ENCODE measurements at places on chromosomes 4 and X.

DNA sequence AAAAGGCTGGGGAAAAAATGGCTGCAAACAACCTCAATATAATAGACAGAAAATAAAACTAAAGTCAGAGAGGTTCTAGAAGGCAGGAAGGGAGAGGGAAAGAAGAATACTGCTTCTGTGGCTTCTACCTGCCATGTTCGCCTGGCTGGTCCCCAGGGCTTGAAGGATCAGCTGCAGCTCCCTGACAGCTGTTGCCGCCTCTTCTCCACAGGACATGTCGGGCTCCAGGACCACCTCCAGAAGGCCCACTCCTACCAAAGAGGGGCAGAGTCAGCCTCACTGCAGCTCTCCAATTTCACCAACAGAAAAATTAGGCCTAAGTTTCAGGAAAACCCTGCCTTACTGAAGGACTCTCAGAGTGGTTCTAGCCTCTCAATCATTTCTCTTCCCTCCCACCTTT, 44.9 kb downstream of the GATB start:
- DNase-seq, result no peak

GRCh38 chr4:185122681-185123345, 20.3 kb upstream of the SLC25A4 start:
- DNase-seq, result no peak

- DNase-seq, result no peak
Observed at GRCh38 chrX:48493890-48494364, 14.9 kb upstream of the PORCN start.

GRCh38 chrX:110146521-110146920, 143.6 kb downstream of the TMEM164 start:
- DNase-seq, result peak; percentile 58

- no peak for DNase-seq
Observed at GRCh38 chrX:20432048-20432447, 165.3 kb upstream of the RPS6KA3 start.

DNA sequence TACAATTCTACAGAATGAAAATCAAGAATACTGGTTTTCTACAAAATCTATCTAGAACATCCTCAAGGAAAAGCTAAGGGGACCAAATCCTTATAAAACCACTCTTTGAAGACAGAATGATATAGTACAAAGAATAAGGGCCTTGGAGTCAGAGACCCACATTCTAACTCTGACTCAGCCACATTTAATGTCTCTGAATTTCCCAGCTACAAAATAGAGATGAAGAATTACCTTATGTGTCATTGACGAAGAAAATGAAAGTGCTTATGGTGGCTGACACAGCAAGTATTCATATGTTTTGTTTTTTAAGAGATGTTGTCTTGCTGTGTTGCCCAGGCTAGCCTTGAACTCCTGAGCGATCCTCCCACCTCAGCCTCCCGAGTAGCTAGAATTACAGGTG, 35.9 kb upstream of the CXorf38 start:
- no peak for DNase-seq

DNA sequence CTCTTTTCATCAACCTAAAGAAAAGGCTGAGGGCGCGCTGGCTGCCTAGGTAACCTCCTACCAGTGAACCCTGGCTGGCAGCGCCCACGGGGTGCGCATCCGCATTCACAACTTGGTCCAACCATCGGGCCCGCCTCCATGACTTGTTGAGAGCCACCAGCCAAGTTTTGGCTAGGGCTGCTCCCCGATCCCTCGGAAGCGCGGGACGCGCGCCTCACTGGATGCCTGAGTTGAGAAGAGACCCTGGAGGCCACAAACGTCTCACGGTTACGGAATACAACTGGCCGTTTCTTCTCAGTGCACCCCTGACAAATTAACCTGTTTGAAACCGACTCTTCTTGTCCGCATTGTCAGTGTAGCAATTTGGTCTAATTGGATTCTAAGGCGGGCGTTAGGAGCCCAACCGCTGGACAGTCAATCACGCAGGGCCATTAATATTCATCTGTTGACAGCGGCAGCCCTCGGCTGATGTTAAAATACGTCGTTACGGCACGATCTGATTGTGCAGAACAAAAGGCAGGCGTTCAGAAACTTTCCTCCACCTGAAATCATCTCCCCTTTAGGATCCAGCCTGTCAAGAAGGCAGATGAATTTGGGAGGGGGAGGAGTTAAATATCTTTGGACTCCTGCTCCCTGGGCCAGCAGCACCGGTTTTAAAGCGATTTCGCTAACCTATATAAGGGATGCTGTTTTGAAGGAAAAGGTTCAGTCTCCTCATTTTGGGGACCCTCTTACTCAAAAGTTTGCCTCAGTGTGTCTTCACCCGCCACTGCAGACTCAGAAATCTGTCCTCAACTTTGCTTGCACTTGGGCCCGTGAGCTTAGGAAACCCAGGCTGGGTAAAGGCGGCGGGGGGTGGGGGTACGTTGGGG, 1.2 kb downstream of the GPC3 start:
- peak; percentile 68 for DNase-seq

GRCh38 chrX:55340896-55341433, 76.2 kb upstream of the PAGE3 start:
- no peak for DNase-seq

GRCh38 chr4:184648313-184649025, 778 bp downstream of the CASP3 start:
- no peak for DNase-seq

DNA sequence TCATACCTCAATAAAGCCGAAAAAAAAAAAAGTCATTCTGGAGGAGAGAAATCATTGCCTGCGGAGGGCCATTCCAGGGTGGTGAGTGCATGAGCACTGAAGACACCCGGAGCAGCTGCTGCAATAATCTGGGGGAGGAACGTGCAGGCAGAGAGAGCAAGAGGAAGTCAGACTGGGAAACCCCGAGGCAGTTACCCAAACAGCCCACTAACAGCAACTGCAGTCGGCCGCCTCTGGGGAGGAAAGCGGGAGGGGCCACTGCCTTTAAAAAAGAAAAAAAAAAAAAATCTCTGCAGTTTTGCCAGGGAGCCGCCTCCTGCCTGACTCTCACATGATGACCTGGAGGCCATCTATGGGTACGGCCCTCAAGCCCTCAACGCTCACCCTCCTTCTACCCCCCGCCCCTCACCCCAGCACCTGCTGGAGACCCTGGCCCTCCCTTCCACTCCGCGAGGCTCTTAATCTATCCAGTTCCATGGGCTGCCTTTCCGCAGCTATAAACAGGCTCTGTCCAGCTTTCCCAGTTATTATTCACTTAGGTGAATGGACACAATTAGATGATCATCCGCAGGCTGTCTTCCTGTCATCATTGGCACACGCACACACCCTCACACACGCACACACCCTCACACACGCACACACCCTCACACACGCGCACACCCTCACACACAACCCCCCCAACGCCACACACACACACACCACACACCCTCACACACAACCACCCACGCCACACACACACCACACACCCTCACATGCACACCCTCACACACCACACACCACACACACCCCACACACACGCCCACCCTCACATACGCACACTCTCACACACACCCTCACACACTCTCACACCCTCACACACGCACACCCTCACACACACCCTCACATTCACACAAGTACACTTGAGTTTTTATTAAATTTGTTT, 3.4 kb upstream of the AVPR2 start:
- peak; percentile 98 for DNase-seq

- DNase-seq, result peak; percentile 77
Observed at GRCh38 chr4:98262431-98262830, 1.2 kb downstream of the RAP1GDS1 start.

- no peak for DNase-seq
Observed at GRCh38 chrX:45801554-45801953, 600.9 kb upstream of the DIPK2B start.

- no peak for DNase-seq
Observed at GRCh38 chr4:29046781-29047180, 1673.4 kb upstream of the PCDH7 start.

- DNase-seq, result peak; percentile 11
Observed at GRCh38 chr4:182825003-182825402, 92.2 kb downstream of the DCTD start.

DNA sequence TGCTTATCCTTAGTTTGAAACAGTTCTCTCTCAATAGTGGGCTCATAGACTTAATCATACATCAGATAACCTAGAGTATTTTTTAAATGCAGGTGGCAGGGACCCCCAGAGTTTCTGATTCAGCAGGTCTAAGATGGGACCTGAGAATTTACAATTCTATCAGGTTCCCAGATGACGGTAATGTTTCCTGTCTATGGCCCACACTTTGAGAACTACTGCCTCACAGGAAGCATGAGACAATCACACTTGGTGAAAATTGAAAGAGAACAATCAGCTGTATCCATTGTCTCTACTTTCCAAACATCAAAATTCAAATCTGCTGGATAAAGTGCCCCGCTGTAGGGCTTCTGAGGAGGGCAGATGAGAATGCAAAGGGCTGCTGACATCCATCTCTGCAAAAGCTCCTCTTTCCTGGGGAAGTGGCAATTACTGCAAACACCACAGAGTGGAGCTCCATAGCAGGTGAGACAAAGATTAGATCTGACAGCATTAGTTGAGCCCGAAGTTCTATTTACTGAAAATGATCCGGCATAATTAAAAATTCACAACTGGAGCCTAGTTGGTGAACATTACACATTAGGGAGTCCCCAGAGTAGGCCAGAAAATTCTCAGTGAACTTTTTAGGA, 187.8 kb upstream of the MBNL3 start:
- DNase-seq, result peak; percentile 41

- DNase-seq, result no peak
Observed at GRCh38 chrX:2492531-2493218, 8.1 kb downstream of the DHRSX start.

DNA sequence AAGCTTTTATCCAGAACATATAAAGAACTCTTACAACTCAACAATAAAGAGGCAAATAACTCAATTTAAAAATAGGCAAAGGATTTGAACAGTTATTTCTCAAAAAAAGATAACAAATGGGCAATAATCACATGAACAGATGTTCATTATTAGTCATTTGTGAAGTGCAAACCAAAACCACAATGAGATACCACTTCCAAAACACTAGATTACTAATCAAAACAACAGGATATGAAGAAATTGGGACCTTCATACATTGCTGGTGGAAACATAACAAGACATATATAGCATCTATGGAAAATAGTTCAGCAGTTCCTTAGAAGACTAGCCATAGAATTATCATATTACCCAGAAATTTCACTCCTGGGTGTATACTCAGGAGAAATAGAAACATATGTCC, 224.6 kb downstream of the FBXO8 start:
- DNase-seq, result no peak

- no peak for DNase-seq
Observed at GRCh38 chr4:89301003-89301402, 6.6 kb downstream of the GPRIN3 start.

DNA sequence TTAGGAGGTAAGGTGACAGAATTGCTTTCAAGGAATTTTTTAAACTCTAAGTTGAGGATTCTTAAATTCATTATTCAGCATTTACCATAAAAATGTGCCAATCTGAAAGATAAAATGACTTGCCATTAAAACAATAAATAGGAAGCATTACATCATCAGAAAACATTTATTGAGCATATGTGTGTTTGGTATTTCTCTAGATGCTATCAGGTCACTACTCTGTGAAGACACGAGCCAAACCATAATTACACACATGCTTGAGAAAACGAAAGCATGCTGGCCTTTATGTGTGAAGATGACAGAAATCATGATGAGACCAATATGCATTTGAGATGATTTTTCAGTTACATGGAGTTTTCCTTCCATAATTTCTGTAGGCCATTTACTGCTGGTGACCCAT, 12.3 kb upstream of the IL21 start:
- DNase-seq, result no peak

GRCh38 chr4:83894831-83895230, 358.9 kb downstream of the GPAT3 start:
- no peak for DNase-seq

GRCh38 chr4:109826719-109827118, 1.1 kb upstream of the RRH start:
- DNase-seq, result no peak

DNA sequence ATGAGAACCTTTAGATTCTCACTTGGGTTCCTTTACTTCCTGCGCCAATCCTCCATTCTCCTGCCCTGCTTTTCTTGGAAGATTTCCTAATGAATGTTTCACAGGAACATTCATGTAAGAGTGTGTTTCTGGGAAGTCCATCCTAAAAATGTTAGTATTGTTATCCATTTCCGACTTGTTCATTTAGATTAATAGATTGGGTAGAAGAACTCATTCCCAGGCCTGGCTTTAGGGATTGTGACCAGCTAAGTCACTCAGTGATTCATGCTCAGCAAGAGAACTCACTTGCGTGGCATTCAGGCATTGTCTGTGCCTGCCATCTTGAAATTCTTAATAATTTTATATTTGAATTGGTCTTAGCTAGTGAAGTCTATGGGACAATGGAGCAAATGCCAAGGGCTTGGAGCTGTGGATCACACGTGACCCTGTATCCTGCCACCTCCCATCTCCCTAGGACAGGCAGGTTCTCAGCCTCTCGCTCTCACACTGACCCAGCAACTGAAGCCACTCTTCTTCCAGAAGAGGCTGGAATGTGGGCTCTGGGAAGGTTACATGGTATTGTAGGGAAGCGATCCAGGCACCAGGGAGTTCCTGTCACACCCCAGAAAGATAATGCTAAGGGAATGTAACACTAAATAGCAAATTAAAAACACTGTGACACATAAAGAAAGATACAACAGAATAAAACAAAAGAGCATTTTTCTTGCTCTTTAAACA, 562.1 kb downstream of the TMA16 start:
- no peak for DNase-seq

DNA sequence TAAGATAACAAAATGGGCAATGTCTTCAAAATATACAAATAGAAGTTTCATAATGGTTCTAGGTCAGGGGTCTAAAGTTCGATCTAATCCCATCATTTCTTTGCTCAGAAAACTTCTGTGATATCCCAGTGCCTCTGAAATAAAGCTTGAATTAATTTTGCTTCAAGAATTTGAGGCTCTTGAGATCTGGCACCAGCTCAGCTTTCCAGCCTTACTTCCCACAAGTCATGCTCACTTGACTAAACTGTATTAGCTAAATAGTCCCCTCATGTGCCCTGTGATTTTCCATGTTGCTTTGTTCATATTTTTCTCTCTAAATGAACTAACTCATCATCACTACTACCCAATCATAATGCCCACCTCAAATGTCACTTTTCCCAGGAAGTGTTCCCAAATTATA, 50.8 kb upstream of the MBNL3 start:
- no peak for DNase-seq

DNA sequence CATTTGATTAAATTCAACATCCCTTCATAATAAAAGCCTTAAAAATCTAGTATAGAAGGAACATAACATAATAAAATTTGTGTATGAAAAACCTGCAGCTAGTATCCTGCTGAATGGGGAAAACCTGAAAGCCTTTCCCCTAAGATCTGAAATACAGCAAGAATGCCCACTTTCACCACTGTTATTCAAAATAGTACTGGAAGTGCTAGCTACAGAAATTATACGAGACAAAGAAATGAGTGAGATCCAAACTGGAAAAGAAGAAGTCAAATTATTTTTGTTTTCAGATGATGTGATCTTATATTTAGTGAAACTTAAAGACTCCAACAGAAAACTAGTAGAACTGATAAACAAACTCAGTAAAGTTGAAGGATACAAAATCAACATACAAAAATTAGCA, 152.9 kb downstream of the RTL3 start:
- DNase-seq, result no peak

- no peak for DNase-seq
Observed at GRCh38 chrX:103722505-103722904, 11.8 kb downstream of the TMEM31 start.

- DNase-seq, result no peak
Observed at GRCh38 chr4:185396724-185397385, at the start of gene ANKRD37. Gene ANKRD37, plus strand, starts transcription at chr4:185396841. Its CDS starts 83 bp downstream, at chr4:185396924.

- DNase-seq, result no peak
Observed at GRCh38 chrX:111101580-111101979, 5.6 kb downstream of the PAK3 start.

GRCh38 chr4:140343303-140343702, 30.1 kb upstream of the SCOC start:
- DNase-seq, result peak; percentile 21
